ENCODE measurements at places on chromosomes 2 and 18.
A peak's percentile ranks its signal among the peaks of the same experiment; 100 is the strongest.

DNA sequence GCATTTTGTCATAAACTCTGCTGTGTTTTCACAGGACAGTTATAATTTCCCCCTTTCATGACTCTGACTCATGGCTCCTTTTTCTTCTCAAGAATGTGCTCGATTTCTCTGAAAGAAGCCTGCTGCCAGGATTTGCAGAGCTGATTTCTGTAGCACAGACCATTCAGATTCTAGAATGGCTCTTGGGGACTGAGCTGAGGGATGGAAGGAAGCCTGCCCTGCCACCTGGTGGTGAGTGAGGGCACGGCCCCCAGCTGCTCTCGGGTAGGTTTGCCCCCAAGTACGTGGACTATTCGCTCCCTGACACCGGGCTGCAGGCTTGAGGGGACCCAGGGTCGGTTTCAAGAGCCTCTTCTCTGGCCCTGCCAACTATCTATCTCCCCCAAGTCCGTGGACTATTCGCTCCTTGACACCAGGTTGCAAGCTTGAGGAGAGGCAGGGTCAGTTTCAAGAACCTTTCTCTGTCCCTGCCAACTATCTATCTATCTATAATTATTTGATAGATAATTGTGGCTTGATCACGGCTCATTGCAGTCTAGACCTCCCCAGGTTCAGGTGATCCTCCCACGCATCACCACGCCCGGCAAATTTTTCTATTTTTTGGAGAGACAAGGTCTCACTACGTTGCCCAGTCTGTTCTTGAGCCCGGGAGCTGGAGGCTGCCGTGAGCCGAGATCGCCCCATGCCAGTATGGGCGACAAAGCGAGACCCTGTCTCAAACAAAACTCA is 1.4 kb upstream of the SMYD5 start:
- peak; percentile 86 for DNase-seq

DNA sequence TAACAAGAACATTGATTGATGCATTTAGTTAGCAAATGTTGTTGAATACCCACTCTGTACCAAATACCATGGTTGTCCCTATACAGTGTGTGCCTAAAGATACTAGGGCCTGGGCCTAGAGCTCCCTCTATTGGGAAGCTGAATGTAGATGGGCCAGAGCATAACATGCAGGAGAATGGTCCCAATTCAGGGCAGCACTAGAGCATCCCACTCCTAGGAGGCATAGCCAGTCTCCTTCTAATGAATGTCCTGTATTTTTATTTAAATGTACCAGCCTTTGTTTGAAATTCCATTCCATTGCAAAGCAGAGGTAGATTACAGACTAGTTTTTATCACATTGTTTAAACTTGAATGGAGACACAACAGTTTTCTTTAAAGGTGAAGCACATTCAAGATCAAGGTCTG is 90.6 kb downstream of the FEZ2 start:
- peak; percentile 18 for DNase-seq

DNA sequence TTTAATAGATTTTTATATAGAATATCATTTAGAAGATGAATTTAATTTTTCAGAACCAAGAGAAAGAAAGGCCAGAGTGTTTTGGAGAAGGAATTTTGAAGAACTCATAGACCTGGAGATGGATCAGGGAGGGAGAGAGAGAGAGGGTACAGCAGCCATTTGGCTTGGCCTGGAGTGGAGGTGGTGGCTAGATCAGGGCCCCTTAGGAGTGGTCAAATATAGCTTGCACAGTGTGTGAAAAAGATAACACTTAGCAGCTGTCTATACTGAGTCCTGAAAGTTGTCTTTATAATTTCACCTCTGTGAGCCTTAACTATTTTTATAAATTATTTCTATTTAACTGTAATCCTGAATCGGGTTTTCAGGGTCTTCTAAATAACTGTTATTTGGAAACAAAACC is 38.8 kb upstream of the ACYP2 start:
- no peak for DNase-seq

- DNase-seq, result no peak
Observed at GRCh38 chr2:43319541-43319940, 93.1 kb upstream of the ZFP36L2 start.

DNA sequence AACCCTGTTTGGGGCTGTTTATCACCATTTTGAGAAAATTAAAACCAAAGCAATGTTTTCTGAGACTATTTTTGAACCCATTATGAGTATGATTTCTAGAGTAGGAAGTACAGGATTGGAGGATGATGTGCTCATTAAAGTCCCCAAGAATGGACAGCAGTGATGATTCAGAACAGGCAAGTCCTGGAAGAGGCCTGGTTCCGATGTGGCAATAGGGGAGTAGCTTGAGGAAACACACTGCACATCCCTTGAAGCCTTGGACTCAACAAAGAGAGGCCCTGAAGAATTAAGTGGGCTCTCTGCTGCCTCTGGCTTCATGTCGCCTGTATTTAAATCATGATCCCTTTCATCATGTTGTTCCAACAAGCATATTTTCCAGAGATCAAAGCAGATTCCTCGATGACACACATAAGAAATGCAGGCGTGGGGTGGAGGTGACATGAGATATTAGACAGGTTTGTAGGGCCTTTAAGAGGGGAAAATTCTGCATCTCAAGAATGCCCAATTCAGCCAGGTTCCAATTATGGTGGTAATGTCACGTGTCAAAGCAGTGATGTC is 242.2 kb downstream of the FHOD3 start:
- no peak for DNase-seq

DNA sequence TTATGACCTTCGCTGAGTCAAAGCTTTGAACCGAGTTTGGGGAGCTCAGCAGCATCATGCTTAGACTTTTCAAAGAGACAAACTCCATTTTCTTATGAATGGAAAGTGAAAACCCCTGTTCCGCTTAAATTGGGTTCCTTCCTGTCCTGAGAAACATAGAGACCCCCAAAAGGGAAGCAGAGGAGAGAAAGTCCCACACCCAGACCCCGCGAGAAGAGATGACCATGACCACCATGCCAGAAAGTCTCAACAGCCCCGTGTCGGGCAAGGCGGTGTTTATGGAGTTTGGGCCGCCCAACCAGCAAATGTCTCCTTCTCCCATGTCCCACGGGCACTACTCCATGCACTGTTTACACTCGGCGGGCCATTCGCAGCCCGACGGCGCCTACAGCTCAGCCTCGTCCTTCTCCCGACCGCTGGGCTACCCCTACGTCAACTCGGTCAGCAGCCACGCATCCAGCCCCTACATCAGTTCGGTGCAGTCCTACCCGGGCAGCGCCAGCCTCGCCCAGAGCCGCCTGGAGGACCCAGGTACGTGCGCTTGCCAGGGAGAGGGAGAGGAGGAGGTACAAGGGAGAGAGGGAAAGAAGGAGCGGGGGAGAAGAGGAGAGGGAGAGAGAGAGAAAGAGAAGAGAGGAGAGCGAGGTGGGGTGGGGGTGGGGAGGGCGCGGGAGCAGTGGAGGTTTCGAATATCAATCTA is at the start of gene DLX1:
Gene DLX1, plus strand, starts transcription at position 48 of the 700 bp plus-strand sequence. Its CDS starts 171 bp downstream, at position 219.
- DNase-seq, result peak; percentile 74

DNA sequence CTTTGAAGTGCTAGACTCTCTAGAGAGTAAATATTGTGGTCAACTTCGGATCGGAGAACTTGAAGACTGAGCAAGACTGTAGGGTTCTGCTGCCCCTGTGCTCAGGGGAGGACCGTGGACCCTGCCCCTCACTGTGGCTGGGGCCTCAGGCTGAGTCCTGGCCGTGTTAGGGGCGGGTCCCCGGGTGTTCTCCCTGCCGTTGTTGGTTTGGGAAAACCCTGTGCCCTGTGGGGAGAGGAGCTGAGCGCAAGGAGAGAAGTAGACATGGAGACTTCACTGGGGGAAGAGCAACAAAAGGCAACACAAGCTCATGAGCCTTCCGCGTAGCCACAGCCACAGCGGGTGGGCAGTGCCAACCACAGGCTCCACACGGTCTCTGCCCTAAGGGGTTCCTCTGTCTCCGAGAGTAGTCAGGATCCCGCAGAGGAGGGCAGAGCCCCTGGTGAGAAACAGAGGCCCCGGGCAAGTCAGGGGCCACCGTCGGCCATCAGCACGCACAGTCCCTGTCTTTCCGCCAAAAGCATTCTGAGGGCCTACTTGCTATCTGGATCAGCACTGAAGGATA is 53.1 kb downstream of the NTSR2 start:
- no peak for DNase-seq

- DNase-seq, result no peak
Observed at GRCh38 chr2:109448946-109449788, 164.6 kb downstream of the SEPTIN10 start.

- DNase-seq, result no peak
Observed at GRCh38 chr2:16750175-16750924, 84.7 kb upstream of the CYRIA start.

- no peak for DNase-seq
Observed at GRCh38 chr18:22044474-22045220, 124.7 kb upstream of the GATA6 start.

DNA sequence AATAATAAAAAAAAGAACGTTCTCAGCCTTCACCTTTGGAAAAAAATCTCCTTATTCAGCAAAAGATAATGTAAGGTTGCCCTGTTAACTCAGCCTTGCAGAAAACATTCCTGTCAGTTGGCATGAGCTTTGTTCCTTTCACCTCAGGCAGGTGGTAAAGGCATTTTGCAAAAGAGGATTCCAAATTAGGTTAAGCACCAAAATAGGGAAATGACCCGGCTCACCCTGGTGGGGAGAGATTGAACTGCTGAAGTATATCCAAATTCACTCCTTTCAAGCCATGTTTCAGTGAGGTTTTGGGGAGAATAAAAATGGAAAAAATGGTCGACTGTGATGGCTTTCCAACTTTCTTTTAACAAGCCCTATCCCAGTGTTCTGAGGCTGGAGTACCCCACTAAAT is 1988.8 kb upstream of the PIK3C3 start:
- no peak for DNase-seq

DNA sequence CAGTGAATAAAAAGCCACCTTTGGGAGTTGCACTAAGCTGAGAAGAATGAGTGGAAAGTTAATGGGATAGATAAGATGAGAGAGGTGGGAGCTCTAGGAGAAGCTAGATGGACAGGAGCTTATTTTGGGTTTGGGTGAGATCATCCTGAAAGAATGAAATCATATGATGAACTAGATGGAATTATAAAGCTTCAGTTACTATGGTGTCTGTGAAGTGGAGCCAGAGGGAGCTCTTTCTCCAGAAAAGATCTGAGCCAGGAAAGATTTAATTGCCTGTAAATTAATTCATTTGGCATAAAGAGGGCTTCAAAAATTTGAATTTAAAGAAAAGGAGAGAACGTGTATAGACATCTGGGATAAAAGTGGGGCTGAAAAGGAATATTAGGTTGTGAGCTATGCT is 10.3 kb downstream of the DNAH6 start:
- no peak for DNase-seq

- DNase-seq, result peak; percentile 20
Observed at GRCh38 chr2:42562474-42563144, 5.8 kb upstream of the MTA3 start.

DNA sequence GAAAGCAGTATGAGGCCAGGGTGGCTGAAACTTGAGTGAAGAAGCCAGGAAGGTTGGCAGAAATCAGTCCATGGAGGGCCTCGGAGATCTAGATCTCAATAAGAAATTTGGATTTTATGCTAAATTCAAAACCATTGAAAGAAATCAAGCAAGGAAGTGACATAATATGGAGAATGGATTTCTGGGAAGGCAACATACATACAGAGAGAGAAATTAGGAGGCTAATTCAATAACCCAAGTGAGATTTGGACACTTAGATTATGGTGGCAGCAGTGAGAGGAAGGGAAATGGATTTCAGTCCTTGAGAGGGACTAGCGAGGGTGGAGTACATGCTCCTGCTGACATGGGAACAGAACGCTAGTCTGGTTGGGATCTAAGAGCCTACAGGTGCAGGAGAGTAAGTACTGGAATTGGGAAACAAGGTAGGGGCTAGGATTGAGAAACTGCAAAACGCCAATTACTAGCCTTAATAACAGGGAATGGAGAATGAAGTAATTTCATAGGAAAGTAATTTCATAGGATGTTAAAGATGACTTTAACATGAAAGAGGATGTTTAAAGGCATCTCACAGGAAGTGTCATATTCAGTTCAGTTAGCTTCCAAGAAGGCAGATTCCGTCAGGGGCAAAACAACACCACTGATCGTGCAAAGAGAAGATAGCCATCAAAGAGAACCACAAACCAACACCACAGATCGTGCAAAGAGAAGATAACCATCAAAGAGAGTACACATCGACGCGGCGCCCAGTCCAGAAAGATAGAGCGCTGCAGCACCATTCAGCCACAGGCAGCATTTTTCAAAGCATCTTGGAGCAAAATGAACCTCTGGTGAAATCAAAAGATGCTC is 27.2 kb downstream of the CDKL4 start:
- no peak for DNase-seq

DNA sequence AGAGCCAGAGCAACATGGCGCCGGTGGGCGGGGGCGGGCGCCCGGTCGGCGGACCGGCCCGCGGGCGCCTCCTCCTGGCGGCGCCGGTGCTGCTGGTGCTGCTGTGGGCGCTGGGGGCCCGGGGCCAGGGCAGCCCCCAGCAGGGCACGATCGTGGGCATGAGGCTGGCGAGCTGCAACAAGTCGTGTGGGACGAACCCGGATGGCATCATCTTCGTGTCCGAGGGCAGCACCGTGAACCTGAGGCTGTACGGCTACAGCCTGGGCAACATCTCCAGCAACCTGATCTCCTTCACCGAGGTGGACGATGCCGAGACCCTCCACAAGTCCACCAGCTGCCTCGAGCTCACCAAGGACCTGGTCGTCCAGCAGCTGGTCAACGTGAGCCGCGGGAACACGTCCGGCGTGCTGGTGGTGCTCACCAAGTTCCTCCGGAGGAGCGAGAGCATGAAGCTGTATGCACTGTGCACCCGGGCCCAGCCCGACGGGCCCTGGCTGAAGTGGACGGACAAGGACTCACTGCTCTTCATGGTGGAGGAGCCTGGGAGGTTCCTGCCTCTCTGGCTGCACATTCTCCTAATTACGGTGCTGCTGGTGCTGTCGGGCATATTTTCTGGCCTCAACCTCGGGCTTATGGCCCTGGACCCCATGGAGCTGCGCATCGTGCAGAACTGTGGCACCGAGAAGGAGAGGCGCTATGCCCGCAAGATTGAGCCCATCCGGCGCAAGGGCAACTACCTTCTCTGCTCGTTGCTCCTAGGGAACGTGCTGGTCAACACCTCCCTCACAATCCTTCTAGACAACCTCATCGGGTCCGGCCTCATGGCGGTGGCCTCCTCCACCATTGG is 507 bp downstream of the CNNM4 start:
- peak; percentile 51 for DNase-seq

DNA sequence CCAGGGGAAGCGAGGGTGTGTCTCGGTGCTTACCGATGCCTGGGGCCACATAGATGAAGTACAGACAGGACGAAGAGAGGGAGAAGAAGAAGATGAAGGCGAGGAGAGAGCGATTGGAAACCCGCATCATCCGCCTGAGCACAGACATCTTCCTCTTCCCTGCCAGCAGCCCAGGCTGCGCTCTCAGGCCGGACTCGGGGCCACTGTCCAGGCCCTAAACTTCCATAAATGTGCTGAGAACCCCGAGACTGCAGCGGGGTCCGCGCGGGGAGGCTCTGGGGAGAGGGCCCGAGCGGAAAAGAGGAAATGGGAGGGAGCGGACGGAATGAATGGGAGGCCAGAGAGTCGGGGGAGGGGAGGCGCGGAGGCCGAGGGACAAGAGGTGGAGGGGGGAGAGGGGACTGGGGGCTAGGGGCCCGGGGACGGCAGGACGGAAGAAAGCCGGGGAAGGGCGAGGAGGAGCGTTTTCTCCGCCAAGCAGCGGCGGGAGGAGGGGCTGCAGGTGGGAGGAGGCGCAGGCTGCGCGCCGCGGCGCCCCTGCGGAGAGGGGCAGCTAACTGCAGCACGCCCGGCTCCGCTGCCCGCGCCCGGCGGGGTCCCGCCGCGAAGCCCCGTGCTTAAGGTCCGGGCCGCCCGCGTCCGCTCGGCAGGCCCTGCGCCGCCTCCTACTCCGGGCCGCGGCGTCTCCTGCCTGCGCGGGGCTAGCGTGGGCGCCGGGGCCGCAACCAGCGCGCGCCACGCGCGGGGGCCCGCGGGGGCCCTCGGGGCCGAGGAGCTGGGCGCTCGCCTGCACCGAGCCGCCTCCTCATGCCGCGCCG is at the start of gene B4GALT6:
Gene B4GALT6, minus strand, starts transcription at position 303 of the 818 bp plus-strand sequence. Its CDS starts 155 bp downstream, at position 148.
- peak; percentile 23 for DNase-seq

All from HuH-7.5 (cell line).